Type B pancreatic cell (in vitro differentiated cells): ENCODE measurements at places on chromosomes 2 and 18. TPM values are rescaled to one million over a fixed set of nuclear protein-coding genes. Genes with fewer than 3 reads are reported as not detected.

Gene SKOR2
- total RNA-seq: 0.81 and 0.87 TPM in 2 replicates

GRCh38 chr2:197885587-197885986 is 81.2 kb downstream of the PLCL1 start:
- H3K36me3 ChIP-seq: no peaks in the 10 kb centered on the region
- no peak for DNase-seq
- H3K27ac ChIP-seq: no peak overlapping the region
- H3K27me3 ChIP-seq: no peaks in the 10 kb centered on the region
- no peaks in the 10 kb centered on the region for H3K4me1 ChIP-seq

DNA sequence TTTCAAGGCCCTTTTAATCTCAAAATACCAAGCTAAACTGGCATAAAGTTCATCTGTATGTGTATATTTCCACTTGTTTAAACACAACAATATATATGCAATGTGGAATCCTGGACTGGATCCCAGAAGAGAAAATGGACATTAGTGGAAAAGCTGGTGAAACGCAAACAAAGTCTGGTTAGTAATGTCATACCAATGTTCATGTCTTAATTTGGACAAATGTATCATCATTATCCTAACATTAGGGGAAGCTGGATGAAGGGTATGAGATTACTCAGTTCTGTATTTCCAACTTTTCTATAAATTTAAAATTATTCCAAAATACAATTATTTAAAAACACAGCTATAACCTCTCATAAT is 3.8 kb downstream of the SP3 start:
- peak overlapping the region; percentile 78 for H3K4me3 ChIP-seq
- no peaks in the 10 kb centered on the region for H3K27me3 ChIP-seq
- DNase-seq: no peak
- no peak overlapping the region for H3K27ac ChIP-seq
- peaks cover 35% of the 10 kb centered on the region for H3K36me3 ChIP-seq
- H3K4me1 ChIP-seq: peaks cover 28% of the 10 kb centered on the region

GRCh38 chr2:50849190-50849589 is 182.7 kb downstream of the NRXN1 start:
- H3K4me3 ChIP-seq: no peak overlapping the region
